ENCODE measurements at places on chromosomes 3 and 15.

- DNase-seq, result peak; percentile 70
Measured at GRCh38 chr3:71317749-71318457, 265.6 kb downstream of the FOXP1 start.

DNA sequence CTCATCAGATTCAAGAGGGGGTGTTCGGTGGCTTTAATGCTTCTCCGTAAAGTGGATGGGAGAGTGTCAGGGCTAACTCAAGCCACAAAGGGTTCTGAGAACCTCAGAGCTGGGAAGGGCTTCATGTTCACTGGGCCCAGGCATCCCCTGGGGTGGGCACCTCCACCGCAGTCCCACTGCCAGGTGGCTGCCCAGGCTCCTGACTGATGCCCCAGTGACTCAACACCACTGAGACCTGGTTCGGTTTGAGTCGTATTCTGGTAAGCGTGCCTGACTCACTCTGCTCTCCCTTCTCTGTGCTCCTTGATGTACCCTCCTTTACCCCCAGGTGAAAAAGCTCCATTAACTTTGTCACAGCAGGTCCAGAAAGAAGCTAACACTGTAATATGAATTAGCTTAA, 304.6 kb downstream of the RPLP1 start:
- DNase-seq, result no peak

DNA sequence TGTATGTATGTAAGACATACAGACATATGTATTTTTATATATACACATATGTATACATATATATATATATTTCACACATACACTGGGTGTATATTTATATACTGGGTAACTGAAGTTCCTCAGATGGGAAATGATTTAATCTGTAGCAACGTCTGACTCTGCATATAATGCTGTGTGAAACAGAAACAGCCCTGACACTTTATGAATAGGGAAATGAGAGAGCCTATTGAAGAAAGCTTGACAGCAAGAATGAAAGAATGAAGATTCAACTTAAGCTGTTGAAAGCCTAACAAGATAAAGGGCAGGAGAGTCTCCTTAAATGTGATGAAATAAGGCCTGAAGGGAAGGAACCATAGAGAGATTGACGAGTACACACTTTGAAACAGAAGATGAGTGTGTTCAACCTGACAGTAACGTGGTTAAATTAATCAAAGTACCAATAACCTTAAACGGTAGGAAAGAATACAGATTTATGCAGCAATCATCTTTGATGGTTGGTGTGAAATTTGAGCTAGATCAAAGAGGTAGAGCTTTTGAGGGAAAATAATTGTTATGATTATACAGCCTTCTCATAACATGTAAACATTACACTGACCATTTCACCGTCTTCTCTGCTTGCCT, 169.9 kb downstream of the MECOM start:
- DNase-seq, result no peak

DNA sequence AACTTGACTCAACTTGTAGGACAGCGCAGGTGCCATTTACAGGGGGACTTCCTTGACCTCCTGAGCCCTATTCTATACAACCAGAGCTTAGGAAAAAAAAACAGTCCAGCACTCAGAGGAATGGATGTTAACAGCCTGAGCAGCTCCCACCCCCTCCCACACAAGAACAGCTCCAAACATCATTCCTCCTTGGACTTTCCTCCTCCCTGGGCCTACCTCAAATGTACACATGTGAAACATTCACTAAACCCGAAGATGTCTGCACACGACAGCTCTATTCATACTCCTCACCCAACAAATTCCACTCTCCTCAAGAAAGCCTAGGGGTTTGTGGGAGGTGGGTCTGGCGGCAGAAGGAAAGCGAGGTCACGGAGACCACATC, 503 bp upstream of the ATRIP start:
- no peak for DNase-seq

DNA sequence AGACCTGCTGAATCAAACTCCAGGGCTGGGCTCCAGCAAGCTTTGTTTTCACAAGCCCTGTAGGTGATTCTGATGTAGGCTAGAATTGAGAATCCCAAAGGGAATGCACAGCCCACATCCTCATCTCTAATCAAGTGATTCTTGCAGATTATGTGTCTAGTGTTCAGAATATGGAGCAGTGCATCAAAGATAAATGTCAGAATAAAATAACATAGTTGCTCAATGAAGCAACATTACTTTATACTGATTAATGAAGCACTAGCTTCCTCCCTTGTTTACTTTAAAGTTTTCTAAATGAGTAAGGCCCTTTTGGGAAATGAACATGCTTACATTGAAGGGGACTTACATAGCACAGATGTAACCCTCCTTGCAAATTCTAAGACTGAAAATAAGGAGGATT, 39.2 kb downstream of the NUP210 start:
- DNase-seq, result no peak

GRCh38 chr15:26841941-26842340, 24.9 kb upstream of the GABRA5 start:
- no peak for DNase-seq

DNA sequence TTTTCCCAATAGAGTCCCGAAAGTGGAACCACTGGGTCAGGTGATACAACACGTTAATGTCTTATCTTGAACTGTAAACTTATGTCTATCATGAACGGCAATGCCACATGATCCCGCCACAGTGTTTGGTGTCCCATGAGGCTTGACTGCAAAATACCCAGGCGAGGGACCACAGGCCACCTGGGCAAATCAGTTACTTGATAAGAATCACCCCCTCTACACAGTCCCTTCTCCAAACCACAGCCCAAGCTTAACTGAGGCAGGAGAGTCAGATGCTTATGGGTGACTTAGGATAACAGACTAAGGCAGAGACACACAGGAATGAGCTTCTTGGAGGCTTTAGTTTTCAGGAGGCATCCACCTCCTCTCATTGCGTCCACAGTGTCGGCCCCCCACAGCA, 42.9 kb upstream of the SNRPA1 start:
- no peak for DNase-seq

GRCh38 chr15:48653216-48653615, 7.7 kb upstream of the FBN1 start:
- no peak for DNase-seq

- DNase-seq, result no peak
Measured at GRCh38 chr3:116241677-116242076, 203.6 kb downstream of the LSAMP start.

DNA sequence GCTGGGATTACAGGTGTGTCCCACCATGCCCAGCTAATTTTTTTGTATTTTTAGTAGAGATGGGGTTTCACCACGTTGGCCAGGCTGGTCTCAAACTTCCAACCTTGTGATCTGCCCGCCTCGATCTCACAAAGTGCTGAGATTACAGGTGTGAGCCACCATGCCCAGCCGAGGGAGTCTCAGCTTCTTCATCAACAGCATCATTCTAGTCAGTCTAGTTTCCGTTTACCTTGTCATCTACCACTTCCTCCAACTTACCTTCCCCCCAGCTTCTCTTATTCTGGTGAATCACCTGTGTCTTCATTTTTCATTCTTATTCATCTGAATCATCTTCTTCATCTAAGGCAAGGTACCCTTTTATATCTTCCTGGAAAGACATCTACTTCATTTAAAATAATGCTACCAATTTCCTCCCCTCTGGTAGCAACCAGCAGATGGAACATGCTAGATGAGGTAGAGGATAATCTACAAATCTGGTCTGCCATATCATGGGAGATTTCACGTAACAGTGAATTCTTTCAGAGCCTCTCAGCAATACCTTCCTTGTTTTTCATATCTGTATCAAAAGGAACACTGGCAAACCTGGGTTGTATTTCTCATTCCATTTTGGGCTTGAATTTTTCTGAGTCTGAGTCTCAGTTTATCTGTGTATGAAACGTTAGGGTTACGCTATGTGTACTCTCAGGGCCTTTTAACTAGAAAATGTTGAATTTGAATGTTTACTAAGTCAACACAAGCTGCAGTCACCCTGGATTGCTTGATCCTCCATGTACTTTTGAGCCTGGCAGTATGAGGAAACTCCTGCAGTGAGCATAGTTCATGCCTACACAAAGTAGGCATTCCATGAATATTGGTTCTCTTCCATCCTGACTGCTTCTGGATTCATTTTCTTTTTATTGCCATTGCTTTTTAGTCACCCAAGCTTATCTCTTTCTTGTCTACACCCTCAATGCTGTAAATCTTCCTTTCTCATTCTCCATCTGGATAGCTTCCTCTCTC, 16.8 kb downstream of the LPP start:
- DNase-seq, result peak; percentile 60

- no peak for DNase-seq
Measured at GRCh38 chr3:97763586-97764406, 762 bp upstream of the ARL6 start.

- peak; percentile 66 for DNase-seq
Measured at GRCh38 chr3:42014921-42015533, 53.1 kb upstream of the ULK4 start.

- DNase-seq, result no peak
Measured at GRCh38 chr3:32482693-32483092, 20.0 kb downstream of the CMTM6 start.

DNA sequence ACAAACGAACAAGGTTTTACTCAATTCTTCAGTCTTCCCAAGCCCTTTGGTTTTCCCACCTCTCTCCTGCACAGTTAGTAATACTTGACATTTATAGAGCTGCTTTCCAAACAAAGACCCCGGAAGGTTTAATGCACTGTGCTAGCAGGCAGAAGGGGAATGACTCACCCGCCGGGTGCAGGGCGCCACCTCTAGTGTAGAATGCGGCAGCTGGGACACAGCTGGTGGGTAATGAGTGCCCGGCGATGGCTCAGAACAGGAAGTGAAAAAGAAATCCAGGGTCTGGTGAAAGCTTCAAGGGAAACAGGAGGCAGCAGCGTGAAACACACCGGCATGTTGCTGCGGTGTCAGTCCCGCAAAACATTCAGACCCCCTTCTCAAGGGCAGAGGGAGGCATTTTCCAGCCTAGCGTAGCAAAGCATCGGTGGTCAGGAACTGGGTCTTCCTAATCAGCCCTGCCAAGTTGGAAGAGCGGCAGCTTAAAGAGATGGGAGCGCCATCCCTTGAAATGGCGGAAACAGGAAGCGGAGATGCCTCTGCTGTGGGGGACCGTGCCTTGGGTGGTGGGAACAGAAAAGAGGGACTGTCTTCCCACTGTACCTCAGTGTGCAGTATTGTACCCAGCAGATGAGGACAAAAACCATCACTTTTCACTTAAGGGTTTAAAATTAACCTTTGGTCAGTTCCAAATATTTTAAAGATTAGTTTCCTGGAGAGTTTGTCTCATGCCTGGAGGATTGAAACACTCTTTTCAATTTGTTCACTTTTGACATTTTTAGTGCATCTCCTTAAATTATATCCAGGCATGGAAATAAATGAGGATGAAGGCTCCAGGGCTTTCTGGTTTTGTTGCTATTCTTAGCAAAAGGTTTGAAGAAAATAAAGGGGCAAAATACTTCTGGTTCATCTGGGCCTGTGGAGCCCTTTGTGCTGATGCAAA, 160.7 kb upstream of the MCTP2 start:
- peak; percentile 68 for DNase-seq

GRCh38 chr3:71050538-71051258, 532.8 kb downstream of the FOXP1 start:
- DNase-seq, result no peak

DNA sequence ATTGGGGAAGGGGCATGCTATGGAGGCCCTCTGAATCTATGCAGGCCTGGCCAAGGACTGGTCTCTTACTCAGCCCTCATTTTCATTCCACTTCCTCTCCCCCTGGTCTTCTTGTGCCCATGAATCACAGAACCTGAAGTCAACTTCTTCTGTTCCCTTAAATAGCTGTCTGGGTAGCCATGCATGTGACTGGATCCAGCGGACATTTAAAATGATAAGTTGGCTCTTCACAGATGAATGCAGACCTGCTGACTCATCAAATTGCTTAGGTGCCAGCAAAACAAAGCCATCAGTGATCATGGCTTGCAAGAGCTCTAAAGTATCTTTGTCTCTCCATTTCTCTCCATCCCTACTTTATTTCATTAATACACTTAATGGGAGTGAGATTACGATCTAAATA, 90.1 kb upstream of the CADPS start:
- DNase-seq, result no peak

DNA sequence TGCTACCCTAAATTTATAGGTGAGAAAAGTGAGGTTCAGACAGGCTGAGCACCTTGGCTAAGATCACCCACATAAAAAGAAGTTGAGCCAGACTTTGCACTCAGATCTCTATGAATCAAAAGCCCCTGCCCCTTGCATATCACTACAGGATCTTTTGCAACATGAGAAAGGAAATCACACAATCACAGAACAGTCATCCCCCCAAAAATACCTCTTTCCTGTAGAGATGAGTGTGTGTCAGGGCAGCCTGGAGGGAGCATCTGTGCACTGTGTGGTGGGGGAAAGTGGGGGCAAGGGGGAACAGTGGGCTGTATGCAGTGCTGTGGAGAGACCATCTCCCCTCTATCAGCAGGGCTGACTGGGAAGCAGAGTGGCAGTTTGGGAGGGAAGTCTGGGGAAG, 46.6 kb downstream of the EPHB3 start:
- no peak for DNase-seq

DNA sequence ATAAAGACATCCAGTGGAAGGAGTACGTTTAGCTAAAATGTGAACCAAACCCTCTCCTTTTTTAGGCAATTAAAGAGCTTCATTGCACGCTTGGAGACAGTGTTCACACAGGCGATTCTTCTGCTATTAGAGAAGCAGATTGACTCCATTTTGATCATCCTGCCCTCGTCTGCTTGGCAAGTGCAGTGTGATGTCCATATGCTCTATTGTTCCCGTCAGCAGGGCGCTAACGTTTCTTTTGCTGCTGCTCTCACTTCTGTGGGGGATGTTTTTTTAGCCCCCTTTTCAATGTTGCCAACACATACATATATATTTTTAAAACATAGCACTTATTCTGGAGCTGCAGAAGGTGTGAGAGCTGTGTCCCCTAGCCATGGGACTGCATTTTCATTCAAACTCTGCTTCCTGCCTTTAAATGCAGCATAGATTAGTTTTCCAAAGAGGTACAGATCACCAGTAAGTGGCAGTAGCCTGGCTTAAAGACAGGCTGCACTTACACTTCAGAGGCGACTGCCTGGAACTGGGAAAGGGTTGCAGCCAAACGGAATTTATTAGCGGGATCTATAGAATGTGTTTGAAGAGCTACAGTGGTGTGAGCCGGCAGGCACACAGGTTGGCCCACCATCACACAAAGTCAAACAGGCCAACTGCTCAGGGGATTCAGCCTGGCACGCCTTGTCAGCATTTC, 292.6 kb upstream of the DPH6 start:
- no peak for DNase-seq

DNA sequence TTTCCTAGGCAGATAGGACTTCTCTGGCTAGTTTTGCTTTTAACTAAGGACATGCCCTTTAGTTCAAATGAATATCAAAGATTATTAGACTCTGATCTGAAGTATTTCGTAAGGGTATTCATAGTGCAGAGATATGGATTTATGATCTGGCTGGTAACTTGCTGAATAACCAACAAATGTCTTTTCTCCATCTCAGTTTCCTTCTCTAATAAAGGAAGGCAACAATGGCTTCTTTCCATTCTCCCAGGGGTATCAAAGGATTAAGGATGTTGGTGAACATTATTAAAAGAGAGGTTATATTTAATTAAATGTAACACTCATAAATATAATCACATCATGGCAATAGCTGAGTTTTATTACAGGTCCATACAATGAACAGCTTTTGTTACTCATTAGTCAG, 79.2 kb upstream of the STXBP5L start:
- peak; percentile 61 for DNase-seq

- DNase-seq, result no peak
Measured at GRCh38 chr3:54133196-54133595, 10.8 kb downstream of the CACNA2D3 start.

Data from small intestine (tissue), 16 donors.